ENCODE measurements at places on chromosomes 12 and 14. TPM values are rescaled to one million over a fixed set of nuclear protein-coding genes. Genes with fewer than 3 reads are reported as not detected.
A peak's percentile ranks its signal among the peaks of the same experiment; 100 is the strongest.

GRCh38 chr12:62613081-62613480, 146.5 kb downstream of the MON2 start:
- no peak for DNase-seq

DNA sequence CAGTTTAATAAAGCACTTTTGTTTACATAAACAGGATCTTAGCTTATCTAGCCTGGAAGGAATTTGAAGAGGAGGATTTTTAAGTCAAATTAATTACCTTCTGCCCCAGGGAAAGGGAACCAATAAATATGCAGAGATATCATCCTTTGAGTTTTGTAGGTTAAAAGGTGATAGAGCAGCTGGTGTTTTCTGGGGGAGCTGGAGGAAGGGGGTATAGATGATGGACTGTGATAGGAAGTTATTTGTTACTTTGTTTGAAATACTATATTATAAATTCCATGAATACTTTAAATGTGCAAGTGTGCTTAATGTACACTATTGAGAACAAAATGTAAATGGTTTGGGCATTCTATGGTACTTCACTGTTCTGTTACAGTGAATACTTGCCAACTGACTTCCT, 55.2 kb downstream of the NPAS3 start:
- DNase-seq = no peak

GRCh38 chr12:98901189-98901588, 256.1 kb downstream of the APAF1 start:
- DNase-seq = no peak

DNA sequence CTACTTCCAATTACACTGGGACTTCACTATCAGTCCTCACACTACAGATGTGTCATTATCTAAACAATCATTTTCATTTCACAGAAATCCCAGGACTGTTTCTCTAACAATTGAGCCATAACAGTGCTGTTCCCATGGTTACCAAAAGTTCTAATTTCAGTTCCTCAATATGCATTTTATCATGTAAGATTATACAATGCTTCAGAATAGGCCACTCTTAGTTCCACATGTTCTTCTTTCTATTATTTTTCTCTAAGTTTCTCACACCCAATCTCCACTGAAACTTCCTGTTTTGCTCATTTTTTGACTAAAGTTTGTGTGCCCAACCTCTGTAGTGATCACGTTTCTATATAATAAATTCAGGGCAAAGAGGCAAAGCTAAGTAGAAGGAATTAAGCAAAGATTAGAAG, 185.8 kb downstream of the DUSP6 start:
- DNase-seq = peak; percentile 60

GRCh38 chr12:50825372-50825838, 17.3 kb upstream of the TMPRSS12 start:
- peak; percentile 71 for DNase-seq

DNA sequence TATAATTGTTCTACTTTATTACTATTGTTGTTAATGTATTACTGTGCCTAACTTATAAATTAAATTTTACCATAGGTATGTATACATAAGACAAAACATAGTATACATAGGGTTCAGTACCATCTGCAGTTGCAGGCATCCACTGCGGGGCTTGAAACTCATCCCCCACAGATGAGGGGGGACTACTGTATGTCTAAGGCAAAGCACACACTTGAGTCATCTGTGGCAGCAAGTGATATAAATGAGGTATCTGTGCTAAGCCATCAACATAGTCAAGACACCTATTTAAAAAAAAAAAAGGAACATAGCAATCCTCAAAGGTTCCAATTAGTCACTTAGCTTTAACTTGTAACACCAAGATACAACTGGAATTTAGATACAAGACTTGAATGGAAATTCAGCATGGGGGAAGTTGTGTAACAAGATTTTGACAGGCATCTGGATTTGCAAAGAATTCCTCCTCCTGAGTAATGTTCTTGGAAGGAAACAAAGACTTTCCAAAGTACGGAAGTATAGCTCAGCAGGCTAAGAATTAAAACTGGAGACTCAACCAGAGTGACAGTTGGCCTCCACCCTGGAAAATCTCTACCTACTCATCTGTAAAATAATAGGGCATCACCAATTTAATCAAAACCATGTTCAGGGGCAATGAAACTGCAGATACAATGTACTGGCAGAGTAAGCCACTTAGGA, 14.9 kb downstream of the DCAF5 start:
- peak; percentile 26 for DNase-seq

GRCh38 chr14:74213907-74214803, 25.1 kb upstream of the VSX2 start:
- no peak for DNase-seq

DNA sequence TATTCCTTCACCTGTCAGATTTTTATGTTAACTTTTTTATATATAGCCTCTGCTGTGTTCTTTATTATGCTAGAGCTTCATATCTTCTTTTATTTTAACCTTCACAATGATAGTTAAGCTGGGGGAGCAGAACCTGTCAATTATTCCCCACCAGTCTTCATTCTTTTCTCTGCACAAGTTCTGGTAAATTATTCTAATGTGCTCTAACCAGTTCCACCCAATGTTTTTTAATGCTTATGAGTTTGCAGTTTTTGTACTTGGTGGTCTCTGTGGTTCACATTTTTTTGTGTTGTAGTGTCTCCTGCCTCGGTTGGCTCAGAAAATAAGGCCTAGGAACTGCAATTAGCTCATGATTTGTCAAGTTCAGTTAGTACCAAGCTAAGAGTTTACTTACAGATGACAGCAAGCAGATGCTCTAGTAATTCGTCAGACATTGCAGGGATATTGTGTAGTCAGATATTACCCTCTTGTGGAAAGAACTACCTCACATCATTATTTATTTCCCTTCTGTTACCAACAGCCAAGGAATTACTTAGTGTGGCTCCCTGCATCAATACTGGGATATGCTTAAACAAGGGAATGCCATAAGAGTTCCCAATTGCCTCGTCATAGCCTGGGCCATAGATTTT, 14.5 kb downstream of the DYRK2 start:
- no peak for DNase-seq

DNA sequence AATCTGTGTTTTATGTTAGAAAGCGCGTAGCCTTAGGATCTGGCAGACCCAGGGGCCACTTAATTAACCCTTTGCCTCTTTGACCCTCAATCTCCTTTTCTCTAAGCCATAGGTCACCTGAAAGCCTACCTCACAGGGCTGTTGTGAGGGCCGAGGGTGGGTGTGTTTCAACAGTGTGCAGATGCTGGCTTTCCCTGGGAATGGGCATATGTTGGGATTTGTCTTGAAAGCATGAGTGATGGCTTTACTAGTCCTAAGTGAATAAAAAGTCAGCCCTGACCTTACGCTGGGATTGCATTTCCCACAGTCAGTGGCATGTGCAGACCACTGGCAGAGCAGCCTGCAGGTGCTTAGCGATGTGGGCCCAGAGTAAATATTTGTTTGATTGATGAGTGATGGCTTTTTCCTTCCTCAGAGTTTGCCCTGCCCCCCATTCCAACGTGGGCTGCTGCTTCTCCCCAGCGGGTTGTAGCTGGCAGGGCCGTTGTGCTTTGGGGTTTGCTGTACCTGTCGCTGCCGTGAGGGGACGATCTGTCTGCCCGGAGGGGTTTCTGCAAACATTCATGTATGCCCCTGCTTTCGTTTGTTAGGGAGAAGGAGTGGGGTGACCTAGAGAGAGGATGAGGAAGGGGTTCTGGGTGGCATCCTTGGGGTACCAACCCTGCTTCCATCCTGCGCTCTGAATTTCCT, 31.5 kb downstream of the MEG3 start:
- no peak for DNase-seq

GRCh38 chr12:46670636-46671035, 155.2 kb downstream of the SLC38A4 start:
- DNase-seq = no peak

GRCh38 chr14:91889477-91890211, 22.3 kb upstream of the TC2N start:
- no peak for DNase-seq

DNA sequence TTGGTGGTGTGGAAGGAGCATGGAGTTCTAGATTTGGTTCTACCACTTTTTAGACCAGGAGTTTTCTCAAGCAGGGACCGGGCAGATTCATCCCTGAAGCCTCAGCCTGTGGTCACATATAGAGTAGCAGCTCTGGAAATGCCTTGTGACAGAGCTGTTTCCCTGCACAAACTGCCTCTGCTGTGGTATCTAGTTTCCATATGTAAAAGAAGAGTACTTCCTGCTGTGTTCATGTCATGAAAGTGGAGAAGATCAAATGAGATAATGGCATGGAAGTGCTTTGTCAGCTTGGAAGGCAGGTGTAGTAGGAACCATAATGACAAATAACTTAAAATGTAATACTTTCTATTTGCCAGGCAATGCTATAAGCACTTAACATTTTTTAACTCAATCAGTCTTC, 26.1 kb downstream of the OTUB2 start:
- no peak for DNase-seq

Gene KERA
- polyA plus RNA-seq = 168 TPM

Gene WSCD2
- 1.9 TPM for polyA plus RNA-seq

Gene TDRD9
- polyA plus RNA-seq = 2.0 TPM

Gene PKP2
- 5.6 TPM for polyA plus RNA-seq
